Stimulated activated memory B cell treated with anti-CD40 and anti-IgM and Interleukin-4, amounts not matched to agents 10 μg/mL and 1 μg/mL and 100 μg/mL, for 72 hours (primary cell): ENCODE measurements at places on chromosomes 7 and 10.
A peak's percentile ranks its signal among the peaks of the same experiment; 100 is the strongest.

DNA sequence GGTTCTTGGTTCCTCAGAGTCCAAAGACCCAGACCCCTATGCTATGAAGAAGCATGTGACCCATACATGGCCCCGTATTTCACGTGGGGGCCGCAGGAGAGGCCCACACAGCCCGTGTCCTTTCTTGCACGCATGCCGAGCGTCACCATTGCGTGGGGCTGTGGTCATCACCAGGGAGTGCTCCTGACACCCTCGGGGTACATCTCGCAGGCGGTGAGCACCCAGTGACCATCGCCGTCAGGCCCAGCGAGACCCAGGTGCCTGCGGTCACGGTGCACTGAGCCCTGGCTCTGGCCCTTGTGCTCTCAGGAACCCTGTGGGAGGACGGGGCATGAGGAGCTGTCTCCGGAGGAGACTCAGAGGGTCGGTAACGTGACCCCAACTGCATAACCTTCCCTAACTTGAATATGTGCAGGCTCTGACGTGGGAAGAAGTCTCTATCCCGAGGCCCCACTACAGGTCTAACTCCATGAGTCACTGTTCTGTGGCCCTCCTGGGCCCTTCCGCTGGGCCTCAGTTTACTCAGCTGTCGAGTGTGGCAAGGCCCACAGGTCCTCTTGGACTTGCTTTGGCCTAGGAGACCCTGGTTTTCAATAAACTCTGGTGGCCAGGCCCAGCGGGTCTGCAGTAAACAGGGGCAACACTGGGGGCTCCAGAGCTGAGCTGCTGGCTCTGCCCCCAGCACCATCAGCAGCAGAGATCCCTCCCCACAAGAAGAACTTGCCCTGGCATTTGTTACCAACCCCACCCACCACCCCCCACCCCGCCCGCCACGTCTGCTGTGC lies 503.9 kb downstream of the PTPRN2 start:
- no peak for ATAC-seq

DNA sequence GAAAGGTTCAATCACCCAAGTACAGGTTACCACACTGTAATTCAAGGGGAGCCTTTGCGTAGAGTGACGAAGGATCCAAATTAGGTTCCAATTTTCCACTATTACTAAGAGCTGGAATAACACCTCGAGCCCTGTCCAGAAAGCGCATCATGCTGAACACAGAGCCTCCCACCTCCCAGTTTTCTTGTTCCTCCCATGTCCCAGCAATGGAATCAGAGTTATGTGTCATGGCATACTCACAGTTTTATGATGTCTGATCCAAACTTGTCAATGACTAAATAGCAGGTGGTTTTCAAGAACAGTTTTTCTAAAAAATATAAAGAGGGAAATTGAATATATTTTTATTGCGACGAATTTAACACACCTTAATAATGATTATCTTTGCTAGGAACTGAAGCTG lies 50.6 kb downstream of the AOAH start:
- no peak for ATAC-seq

DNA sequence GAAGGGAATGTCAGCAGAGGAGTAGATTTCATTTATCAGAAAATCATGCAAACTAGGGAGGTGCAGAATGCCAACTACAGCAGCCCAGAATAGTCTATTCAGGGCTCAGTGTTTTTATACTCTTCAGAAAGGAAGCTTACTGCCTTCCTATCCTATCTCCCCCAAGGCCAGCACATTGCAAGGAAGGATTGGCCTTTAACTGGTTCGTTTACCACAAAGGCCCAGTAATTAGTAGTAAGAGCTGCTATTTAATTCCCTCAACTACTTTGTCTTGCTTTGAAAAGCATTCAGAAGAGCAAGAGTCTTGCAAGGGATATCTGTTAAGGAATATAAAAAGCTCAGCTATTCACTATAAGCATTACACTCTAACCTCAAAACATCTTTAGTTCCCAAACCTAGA lies 86.4 kb upstream of the RNF148 start:
- no peak for ATAC-seq

DNA sequence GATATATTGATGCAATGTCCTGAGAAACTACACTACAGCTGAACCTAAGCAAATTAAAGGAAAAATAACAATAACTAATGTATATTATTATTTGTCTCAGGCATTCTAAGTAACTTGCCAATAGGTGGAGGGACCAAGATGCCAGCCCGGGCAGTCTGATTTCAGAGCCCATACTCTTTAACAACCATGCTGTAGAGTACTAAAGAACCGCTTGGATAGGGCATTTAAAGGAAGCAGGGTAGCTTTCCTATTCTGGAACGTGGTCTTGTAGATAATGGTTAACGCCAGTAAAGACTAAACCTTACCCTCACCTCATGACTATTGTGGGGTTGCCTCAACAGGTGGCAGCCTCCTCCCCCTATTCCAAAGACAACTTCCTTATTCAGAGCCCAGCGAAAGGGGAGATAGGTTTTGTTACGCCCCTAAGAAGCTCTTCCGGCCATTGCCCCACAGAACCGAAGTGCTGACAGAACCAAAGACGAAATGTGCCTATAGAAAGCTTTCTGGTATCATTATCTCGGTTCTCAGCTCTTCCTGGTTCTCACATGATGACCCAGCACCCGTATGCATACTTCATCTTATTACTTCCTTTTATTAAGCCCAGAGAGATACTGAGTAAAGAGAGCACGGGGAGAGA lies 707 bp upstream of the C1GALT1 start:
- ATAC-seq = peak; percentile 72
